CD4-positive, alpha-beta T cell treated with Interleukin-4 for 4 hours (primary cell): ENCODE measurements at places on chromosomes 2 and 18.
A peak's percentile ranks its signal among the peaks of the same experiment; 100 is the strongest.

DNA sequence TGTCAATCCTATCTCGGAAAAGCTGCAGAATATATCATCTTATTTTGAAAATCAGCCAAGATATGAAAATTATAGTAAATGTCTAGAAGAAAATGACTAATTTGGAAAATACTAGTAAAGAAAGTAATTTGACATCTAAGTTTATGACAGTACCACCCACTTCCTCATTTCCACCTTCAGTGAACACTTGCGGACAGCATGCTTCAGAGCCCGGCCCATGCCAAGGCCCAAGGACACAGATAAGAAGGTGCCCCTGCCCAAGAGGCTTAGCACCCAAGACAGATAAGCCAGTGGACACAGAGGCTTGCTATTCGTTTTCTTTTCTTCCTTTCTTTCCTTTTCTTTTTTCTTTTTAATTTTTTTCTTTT lies 4.8 kb upstream of the KCNG2 start:
- DNase-seq, result no peak

- DNase-seq, result peak; percentile 79
Observed at GRCh38 chr2:218396688-218397462, 2.8 kb upstream of the CTDSP1 start.

GRCh38 chr2:37566517-37566981 lies 104.9 kb downstream of the CDC42EP3 start:
- DNase-seq, result no peak

GRCh38 chr18:4751523-4751922 lies 296.4 kb upstream of the DLGAP1 start:
- no peak for DNase-seq

- DNase-seq, result no peak
Observed at GRCh38 chr2:218271487-218271797, 1.1 kb downstream of the PNKD start.

- DNase-seq, result no peak
Observed at GRCh38 chr2:167254721-167255120, 366.4 kb downstream of the XIRP2 start.

GRCh38 chr2:181203412-181203811 lies 223.0 kb downstream of the UBE2E3 start:
- no peak for DNase-seq

GRCh38 chr2:60068755-60069154 lies 484.7 kb downstream of the BCL11A start:
- no peak for DNase-seq

DNA sequence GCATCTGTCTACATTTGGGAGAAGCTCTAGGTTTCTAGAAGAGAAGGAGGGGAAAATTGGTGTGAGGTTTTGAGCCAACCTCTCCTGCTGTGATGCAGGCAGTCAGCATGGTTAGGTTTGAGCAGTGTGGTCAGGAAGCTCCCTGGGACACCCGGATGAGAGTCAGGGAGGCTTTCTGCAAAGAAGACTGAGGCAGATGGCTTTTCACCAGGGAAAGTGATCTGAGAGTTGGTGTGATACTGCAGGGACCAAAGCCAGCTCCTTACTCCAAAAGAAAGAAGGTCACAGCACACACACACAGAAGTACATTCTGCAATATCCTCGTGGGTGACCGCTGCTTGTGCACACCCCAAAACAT lies 75.8 kb upstream of the BCL11A start:
- no peak for DNase-seq

DNA sequence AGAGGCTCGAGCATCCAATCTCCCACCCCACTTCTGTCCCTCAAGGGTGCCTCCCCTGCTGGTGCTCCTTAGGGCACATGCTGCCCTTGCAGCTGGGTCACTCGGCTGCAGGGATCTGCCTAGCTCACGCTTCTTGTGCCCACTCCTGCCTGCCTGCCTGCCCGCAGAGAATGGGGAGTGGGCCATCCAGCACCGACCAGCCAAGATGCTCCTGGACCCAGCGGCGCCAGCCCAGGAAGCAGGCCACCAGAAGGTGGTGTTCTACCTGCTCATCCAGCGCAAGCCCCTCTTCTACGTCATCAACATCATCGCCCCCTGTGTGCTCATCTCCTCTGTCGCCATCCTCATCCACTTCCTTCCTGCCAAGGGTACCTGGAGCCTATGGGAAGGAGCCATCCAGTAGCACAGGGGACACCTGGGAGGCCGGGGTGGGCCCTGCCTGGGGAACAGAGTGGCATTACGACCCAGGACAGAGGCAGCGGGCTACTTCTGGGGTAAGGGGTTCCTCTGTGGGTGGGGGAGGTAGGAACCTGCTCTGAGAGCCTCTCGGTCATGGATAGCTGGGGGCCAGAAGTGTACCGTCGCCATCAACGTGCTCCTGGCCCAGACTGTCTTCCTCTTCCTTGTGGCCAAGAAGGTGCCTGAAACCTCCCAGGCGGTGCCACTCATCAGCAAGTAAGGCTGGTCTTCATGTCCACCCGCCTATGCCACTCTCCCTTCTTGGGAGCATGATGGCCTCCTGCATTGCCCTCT lies 3.4 kb downstream of the CHRNG start:
- DNase-seq, result no peak

GRCh38 chr2:209463226-209463625 lies 39.4 kb downstream of the MAP2 start:
- no peak for DNase-seq

- no peak for DNase-seq
Observed at GRCh38 chr2:227228061-227228667, 63.7 kb downstream of the COL4A3 start.

- no peak for DNase-seq
Observed at GRCh38 chr2:101270700-101271259, 18.1 kb downstream of the CNOT11 start.

DNA sequence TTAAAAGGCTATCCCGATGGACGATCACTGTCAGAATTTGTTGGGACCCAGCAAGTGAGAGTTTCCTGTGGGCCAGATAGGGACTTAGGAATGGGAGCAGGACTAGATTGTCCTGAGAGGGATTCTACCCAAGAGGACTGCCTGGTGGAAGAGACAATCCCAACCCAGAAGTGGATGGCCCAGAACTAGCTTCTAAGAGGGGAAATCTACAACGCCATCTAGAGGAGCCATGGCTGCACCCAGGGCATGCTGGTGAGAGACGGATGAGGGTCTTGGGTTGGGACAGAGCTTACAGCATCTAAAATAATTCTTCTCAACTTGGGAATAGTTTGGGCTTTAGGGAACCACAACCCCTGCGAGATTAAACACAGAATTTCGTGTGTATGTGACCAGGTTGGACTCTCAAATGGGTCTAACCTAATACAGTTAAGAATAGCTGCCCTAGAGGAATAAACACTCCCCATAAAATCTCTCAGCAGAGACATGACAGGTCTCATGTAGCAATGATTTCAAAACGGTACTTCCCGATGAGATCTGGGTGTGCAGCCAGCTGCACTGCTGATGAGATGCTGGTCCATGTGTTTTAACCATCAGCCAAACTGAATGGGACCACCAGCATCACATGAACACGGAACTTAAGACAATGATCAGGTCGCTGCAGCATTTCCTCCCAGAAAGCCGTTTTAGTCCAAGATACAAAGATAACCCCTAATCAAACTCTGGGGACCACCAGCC lies 50.8 kb downstream of the CCBE1 start:
- no peak for DNase-seq

DNA sequence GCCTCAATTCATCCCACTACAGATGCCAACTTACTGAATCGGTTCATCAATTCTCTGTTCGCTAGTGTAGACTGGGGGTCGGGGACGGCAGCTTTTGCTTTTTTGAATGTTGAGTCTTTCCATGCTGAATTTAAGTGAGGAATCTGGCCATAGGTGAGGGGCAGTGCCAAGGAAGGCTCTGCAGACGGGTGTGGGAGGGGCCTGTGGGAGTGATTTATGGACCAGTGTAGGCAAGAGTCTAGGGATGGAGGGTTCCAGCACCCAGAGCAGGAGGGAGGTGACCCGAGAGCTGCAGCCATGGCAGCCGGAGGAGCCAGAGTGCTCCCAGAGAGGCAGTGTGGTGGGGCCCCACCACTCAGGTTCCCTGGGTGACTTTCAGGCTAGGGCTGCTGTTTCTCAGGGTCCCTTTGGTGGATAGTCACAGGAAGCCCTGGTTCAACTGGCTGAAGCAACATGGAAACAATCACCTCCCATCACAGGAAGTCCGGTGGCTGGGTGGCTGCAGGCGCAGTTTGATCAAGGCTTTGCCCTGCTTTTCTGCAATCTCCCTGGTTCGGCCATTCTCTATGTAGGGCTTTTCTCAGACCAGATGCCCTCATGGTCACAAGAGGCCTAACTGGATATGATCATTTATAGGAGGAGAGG lies 16.9 kb upstream of the TEX44 start:
- DNase-seq, result no peak

DNA sequence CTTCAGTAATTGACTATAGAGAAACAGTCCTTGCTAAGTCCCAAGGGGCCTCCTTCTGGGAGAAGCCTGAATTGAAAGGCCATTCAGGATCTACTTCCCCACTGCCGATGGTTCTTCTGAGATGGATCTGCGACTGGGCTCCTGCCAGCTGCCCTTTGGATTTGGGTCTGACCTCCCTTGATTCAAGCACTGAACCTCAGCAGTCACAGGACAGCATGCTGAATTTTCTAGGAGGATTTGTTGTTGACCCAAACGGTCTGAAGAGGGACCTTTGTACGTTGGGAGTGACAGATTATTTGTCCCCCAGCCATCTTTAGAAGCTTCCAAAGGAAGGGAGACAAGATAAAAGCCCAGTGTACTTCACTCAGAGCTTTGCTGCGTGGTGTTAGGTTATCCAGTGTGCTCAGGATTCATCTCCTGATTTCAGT lies 67.1 kb downstream of the NXPH2 start:
- DNase-seq, result no peak

GRCh38 chr2:173854840-173855239 lies 110.3 kb downstream of the SP3 start:
- no peak for DNase-seq
